Pancreas (tissue), 10 donors: ENCODE measurements at places on chromosomes 1 and 21.

DNA sequence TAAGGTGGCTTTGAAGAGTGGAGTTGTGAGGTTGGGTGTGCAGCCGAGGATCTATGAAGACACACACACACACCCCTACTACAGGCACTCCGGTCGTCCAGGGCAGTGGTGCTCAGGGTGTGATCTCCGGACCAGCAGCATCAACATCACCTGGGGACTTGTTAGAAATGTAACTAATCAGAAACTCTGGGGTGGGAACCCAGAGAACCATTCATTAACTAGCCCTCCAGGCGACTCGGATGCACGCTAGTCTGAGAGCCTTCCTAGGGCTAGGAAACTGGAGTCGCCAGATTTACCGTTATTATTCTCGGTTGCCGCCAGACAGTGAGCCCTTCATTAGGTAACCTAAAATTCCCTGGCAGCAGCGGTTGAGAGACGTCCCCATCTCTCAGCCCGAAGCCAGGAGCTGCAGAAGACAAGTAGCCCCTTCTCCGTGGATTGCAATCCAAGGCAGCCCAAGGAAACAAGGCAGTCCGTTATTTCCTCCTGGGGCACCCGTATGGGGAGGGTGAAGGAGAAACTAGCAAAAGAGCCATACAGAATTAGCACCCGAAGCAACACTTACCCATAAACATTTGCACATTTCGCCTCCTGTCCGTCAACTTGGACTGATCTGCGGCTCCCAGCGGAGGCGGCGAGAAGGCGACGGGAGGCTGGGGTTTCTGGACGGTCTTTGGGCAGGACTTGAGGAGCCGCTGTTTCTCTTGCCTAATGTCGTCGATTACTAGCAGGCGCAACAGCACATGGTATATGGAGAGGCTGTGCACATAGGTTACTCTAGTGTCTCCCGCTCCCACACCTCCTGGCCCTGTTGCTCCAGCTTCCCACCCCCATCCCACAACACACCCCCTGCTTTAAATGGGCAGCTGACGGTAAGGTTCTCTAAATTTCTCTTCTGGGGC, 2.9 kb upstream of the CCN1 start:
- DNase-seq, result no peak

DNA sequence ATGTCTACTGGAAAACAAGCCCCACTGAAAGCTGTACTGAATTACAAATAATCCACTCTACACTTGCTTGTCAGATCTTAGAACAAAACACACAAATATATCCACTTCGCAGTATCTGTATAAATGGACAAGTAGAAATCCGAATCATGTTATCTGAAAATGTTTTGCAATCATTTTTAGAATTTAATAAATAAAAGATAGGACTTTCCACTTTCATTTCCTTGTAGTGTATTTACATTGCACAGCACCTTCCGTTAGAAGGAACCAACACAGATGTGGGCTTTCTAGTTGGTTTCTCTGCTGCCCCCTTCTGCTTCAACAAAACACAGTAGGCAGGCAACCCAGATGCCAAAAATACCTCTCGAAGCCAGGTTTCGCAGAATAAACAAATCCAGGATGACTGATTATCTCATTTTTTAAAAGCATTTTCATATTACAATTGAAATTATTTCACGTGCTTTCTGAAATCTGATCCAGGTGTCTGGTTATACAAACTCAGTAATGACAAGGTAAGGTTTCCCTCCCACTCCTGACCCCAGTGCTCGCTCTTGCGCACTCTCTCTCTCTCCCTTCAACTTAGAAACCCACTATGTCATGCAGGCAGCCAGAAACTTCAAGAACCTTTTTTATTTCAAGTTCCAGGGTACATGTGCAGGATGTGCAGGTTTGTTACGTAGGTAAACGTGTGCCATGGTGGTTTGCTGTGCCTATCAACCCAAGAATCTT, 389.9 kb downstream of the SMYD3 start:
- DNase-seq, result no peak

DNA sequence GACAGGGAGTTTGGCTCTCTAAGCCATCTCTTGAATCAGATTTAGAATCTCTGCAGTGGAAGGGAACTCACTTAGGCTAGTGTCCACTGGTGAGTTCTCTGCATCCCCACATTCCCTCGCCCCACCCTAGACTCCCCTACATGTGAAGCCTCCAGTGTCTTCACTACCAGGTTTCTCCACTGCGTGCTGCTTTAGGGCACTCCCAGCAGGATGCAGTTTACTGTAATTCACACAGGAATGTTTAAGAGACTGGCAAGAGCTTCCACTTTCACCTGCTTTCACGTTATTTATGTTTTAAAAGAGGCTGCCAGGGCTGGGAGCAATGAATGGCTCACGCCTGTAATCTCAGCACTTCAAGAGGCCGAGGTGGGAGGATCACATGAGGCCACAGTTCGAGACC, 60.2 kb downstream of the KAZN start:
- no peak for DNase-seq

- DNase-seq, result no peak
Observed at GRCh38 chr1:168509875-168510791, 33.7 kb downstream of the XCL2 start.

DNA sequence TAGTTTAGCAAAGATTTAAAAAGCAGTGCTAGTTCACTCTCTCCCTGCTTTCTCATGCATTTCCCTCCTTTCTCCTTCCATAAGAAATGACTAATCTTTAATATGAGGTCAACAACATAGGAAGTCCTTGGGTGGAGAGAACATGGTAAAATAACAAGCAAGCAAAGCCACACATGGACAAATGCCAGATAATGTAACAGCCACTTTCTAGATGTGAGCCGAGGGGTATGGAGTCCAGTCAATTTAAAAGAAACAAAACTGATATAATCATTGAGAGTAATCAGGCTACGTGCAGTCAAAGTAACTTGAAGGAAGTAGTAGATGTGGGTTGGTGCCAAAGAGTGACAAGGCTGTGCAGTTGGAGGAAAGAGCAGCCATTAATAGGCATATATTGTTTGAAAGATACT, 69.6 kb downstream of the DUSP10 start:
- DNase-seq, result no peak

GRCh38 chr1:203268901-203269653, 36.2 kb upstream of the BTG2 start:
- no peak for DNase-seq

DNA sequence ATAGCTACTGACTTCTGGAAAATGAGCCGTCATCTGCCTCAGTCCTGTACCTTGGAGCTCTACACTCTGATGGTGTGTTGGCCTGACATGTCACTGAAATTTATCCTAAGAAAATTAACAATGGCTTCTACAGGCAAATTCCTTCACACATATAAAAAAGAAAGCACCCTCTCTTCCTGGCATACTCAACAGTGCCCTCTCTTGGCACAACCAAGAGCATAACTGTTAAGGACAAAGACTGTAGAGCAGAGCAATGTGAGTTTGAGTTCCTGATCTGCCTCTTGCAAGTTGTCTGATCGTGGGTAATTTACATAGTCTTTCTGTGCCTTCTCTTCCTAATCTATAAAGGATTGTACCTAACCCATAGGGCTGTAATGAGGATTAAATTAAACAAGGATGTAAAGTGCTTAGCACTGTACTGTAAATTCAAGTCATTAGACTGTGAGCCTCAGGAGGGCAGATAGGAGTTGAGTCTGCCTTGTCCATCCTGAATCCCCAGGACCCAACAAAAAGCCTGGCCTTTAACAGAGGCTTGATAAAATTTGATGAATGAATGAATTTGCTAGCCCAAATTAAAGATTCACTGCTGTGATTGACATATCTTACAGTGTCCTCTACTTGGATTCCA, 83.5 kb downstream of the SYF2 start:
- no peak for DNase-seq

DNA sequence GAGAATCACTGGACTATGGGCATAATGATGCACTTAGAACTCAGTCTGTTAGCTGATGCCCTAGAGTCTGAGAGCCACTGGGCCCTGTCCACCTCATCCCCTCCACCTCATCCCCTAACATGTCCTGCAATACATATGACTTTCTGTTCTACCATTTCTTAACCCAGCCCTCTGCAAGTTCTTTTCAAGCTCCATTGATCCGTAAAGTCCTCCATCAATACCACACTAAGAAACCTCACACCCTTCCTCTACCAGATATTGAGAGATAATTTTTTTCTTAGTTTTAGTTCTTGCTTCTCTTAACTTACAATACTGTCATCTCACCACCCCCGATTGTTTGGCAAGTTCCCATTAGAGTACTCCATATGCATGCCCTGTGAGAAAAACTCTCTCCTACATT, 22.1 kb downstream of the FCRL4 start:
- no peak for DNase-seq

DNA sequence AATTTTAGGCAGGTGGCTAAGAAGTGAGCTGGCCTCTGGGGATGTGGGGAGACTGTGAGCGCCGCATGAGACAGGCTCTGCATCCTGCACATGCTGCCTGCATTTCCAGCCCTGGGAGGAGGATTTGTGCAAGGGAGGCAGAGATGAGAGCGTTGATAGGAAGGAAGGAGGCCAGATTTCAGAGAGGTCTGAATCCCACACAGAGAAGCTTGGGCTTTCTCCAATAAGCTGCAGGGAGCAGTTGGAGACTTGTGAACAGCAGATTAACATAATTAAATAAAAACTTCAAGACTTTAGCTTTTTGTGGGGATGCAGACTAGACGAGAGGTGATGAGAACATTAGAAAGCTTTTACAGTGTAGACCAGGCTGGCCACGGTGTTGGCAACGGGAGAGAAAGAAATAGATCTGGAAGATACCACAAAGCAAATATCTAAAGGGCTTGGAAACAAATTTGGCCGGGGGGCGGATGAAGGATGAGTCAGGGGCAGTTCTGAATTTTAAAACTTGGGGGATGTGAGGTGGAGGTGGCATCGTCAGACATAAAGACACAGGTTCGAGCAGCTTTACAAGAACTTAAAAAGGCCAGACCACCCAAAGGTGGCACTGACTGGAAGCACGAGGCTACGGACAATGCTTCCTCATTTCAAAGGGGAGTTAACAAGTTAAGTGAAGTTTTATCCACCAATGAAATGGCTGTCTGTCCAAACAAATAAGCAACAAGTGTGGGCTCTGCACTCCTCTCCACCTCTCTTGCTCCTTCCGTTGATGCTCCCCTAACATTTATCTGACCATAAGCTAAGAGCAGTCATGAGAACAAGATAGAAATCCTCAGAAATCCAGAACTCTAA, 57.0 kb downstream of the HIVEP3 start:
- no peak for DNase-seq

DNA sequence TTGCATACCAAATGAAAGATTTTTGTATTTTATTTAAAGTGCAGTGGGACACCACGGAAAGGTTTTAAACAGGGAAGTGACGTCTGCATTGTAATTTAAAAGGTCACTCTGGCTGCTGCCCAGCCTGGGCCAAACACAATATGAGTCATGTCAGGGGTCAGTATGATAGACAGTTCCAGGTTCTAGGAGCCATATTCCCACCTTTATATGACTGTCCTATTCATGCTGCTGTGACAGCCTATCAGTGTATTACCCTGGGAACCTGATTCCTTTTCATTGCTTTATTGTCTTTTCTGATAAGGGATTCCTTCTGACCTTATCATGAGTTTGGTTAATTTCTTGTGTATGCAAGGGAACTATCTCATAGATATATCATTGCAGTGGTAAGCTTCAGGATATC, 5.3 kb downstream of the VANGL1 start:
- no peak for DNase-seq

- peak; percentile 70 for DNase-seq
Observed at GRCh38 chr1:204975568-204976235, 67.3 kb upstream of the CNTN2 start.

DNA sequence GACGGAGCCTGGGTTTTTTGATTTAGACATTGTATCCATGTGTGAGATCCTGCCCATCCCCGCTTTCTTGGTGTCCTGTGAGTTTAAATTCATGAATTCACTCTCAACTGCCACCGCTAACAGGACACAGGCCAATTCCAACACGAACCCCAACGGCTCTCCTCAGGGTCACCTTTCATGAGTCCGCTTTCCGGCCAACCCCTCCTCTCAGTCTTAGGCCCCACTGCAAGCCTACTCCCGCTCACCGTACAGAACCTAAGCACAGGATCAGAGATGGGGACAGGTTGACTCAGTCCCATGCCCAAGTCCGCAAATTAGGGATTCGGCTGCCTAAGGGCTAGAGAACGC, 238 bp upstream of the SCP2 start:
- no peak for DNase-seq

- no peak for DNase-seq
Observed at GRCh38 chr1:11502516-11502915, 23.6 kb downstream of the DISP3 start.

- DNase-seq, result no peak
Observed at GRCh38 chr1:1343811-1344421, 5.3 kb downstream of the DVL1 start.

- DNase-seq, result no peak
Observed at GRCh38 chr1:156571261-156571852, 1.0 kb downstream of the IQGAP3 start.

DNA sequence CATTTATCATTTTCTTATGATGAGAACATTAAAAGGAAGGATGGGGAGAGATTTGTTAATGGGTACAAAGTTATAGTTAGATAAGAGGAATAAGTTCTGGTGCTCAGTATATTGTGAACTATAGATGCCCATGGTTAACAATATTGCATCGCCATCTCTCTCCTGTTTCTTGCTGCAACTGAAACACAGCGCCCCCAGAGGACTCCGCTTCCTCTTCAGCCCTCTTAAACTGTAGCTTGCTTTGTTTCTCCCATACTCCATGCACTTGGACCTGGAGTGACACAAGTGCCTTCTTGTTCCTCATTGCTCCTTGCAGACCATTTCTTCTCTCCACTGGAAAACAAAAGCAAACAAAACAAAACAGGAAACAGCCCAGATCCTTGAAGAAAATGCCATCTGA, 70.1 kb upstream of the NTPCR start:
- DNase-seq, result no peak

- DNase-seq, result no peak
Observed at GRCh38 chr1:78722947-78723346, 73.3 kb downstream of the IFI44 start.

GRCh38 chr1:56908619-56909221, 54.1 kb downstream of the C8A start:
- no peak for DNase-seq

GRCh38 chr1:89436856-89437255, 73.0 kb downstream of the GBP6 start:
- DNase-seq, result no peak

GRCh38 chr1:182888736-182889531, 49.8 kb downstream of the DHX9 start:
- DNase-seq, result no peak

DNA sequence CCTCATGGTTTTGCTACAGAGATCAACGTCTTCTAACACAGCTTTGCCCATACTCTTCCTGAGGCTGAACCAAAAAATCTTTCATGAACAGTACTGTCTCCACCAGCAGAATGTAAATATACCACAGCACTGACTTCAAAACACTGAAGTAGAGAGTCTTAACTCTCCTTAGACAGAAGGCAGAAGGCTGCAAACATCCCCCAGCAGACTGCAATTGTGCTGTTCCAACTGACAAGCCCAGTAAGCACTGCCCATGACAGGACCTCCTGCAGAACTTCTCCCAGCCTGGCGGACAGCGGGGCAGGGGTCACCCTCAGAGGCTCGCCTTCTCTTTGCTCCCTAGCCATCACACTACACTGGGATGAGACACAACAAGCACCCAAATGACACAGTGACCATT, 218.7 kb downstream of the RERE start:
- DNase-seq, result no peak

- DNase-seq, result no peak
Observed at GRCh38 chr21:19461481-19462205, 1058.1 kb upstream of the TMPRSS15 start.
